Left renal cortex interstitium (tissue), 4 donors: ENCODE measurements at places on chromosomes 13 and 19. TPM values are rescaled to one million over a fixed set of nuclear protein-coding genes. Genes with fewer than 3 reads are reported as not detected.

KLHL26 gene
- 11.0 TPM for polyA plus RNA-seq

ALKBH6 gene
- 11.8 TPM for polyA plus RNA-seq

C19orf18 gene
- 3.5 TPM for polyA plus RNA-seq

ADAT3 gene
- 3.5 TPM for polyA plus RNA-seq

IPO5 gene
- polyA plus RNA-seq = 162 TPM

MADCAM1 gene
- 6.6 TPM for polyA plus RNA-seq
